ENCODE measurements at places on chromosomes 13 and 19.
A peak's percentile ranks its signal among the peaks of the same experiment; 100 is the strongest.

DNA sequence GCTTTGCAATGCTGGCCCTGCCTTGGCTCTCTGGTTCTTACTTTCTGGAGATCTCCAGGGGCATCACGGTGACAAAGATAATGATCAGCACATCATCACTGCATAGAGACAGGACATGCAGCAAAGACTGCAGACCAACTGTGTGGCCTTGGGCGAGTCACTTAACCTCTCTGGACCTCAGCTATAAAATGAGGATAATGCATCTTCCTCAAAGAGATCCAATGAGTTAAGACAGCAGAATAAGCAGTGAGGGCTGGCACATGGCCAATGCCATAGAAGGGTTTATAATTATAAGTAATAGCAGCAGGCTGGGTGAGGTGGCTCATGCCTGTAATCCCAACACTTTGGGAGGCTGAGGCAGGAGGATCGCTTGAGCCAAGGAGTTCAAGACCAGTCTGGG, 2.4 kb downstream of the MAG start:
- DNase-seq = no peak

- no peak for DNase-seq
These were observed 20.7 kb upstream of the OLFM4 start for GRCh38 chr13:53007872-53008271.

DNA sequence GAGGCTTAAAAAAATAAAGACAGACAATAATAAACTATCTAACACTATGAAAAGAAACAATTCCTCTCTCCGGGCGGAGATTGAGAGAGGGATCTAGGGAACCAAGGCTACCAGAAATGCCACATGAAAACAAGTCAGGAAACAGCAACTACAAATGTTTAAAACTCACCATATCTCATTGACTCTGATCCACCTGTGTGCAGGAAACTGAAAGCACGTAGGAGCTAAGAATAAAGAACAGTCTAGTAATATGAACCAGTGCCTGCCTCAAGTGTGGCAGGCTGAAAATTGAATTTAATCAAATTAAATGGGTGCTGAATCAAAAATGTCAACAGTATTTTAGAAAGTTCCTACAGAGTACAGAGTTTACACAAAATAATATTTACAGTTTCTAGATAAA, 1701.0 kb downstream of the SLITRK5 start:
- DNase-seq = no peak

- DNase-seq = no peak
These were observed 497.3 kb downstream of the KLF5 start for GRCh38 chr13:73556128-73556527.

GRCh38 chr13:26011996-26012821, 39.6 kb downstream of the SHISA2 start:
- DNase-seq = no peak

GRCh38 chr13:107590556-107590955, 624.8 kb downstream of the LIG4 start:
- DNase-seq = peak; percentile 9

DNA sequence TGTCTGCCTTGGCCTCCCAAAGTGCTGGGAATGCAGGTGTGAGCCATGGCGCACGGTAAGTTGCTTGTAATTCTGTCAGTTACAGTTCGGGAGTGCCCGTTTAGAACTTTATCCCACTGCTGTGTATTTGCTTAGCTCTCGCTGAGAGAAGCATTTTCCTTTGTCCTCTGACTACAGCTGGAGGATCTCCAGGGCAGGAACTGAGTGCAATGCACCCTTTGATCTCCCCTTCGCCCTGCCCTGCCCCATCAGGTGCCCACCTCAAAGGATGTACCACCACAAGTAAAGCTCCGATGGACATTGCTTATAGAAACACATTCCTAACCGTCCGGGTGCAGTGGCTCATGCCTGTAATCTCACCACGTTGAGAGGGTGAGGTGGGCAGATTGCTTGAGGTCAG, 6.5 kb downstream of the BRME1 start:
- DNase-seq = no peak

DNA sequence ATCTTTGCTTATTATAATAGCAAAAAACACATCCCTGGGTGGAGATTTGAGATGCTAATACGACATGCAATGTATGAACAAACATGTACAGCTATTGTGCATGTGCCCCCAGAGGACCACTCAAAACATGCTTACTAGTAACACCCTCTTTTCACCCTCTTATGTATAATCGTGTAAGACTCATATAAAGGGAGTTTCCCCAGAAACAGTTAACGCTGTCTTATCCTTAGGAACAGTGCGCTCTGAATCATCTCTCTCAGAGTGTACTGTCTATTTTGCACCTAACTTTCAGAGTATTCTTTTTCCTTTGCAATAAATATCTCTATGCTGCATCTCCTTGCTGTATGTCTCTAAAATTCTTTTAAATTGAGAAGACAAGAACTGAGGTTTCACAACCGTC, 2604.0 kb downstream of the PCDH9 start:
- DNase-seq = no peak

GRCh38 chr13:93318534-93319254, 92.1 kb downstream of the GPC6 start:
- DNase-seq = peak; percentile 37

DNA sequence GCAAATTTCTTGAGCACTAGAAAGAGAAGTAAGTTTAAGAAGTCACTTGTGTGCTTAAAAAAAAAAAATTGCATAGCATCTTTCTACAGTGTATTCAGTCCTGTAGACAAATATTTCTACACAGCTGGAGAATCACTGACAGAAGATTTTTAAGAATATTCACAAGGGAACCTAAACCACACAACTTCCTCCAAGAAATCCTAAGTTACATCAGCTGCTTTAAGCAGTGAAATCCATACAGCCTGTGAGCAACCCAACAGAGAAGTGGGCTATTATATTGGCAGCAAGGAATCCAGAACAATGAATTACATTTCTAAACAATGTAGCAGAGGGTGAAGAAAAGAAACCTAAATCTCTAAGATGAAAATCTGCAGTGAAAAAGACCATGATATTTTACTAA, 1.5 kb downstream of the DOCK9 start:
- DNase-seq = no peak

GRCh38 chr13:36533806-36534205, 101.5 kb downstream of the CCNA1 start:
- DNase-seq = peak; percentile 59

DNA sequence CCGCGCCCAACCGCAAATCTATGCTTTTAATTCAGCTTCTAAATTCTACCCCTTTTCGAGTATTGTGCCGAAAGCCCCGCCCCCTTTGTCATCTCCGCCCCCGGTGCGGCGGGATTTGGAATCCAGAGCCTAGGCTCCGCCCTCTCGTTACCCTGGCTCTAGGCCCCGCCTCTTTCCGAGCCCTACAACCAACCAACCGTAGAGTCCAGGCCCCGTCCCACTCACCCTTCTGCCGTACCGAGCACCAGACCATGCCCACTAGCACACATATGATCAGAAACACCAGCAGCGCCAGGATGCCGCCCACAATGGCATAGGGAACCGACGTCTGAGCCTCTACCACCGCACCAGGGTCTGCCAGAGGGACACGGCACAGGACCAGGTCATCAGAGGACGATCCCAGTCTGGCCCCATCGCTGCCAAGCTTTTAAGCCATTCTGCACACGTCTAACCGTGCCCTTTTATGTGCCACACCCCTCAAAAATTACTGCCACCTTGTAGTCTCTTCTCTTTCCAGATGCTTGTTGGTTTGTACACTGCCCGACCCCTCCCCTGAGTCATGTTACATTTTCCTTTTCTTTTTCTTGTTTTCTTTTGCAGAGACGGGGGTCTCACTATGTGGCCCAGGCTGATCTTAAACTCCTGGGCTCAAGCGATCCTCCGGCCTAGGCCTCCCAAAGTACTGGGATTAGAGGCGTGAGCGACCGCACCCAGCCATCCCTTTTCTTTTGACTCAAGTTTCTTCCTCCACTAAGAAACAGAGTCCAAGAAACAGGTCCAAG, 4.7 kb upstream of the ZNF428 start:
- DNase-seq = no peak

- DNase-seq = no peak
These were observed 35.3 kb downstream of the FPR3 start for GRCh38 chr19:51830274-51830673.

Data from kidney tubule cell (primary cell).